A549 treated with RU486 at 1 μM for 4 hours (cell line): ENCODE measurements at places on chromosomes 3 and 15. TPM values are rescaled to one million over a fixed set of nuclear protein-coding genes. Genes with fewer than 3 reads are reported as not detected.

C3orf22 gene
- total RNA-seq = not detected in 5 replicates

GOLGA6L4 gene
- 0.25 to 1.1 TPM (median 0.81 TPM) in 5 replicates for total RNA-seq

COL6A5 gene
- total RNA-seq = not detected in 5 replicates

FAM107A gene
- not detected in 5 replicates for total RNA-seq

IL5RA gene
- not detected in 5 replicates for total RNA-seq

GASK1A gene
- not detected in 5 replicates for total RNA-seq

EMC7 gene
- total RNA-seq = 128 to 154 TPM (median 142 TPM) in 5 replicates

TMOD2 gene
- 1.1 to 2.1 TPM (median 1.5 TPM) in 5 replicates for total RNA-seq

TMEM207 gene
- not detected in 5 replicates for total RNA-seq

GOLGA8N gene
- total RNA-seq = 0.31 to 1.4 TPM (median 1.2 TPM) in 5 replicates

MYZAP gene
- total RNA-seq = 0.66 to 1.7 TPM (median 1.5 TPM) in 5 replicates

ALDH1A3 gene
- total RNA-seq = 15.6 to 26.0 TPM (median 18.8 TPM) in 5 replicates

LRTM1 gene
- not detected in 5 replicates for total RNA-seq

PRTG gene
- total RNA-seq = 9.6 to 12.6 TPM (median 11.1 TPM) in 5 replicates

C3orf20 gene
- 0.03 to 0.06 TPM (median 0.05 TPM) in 3 of 5 replicates, not detected in the others for total RNA-seq

GNAT1 gene
- not detected in 5 replicates for total RNA-seq

ATP13A5 gene
- not detected in 5 replicates for total RNA-seq

TUBGCP4 gene
- 4.4 to 6.8 TPM (median 6.2 TPM) in 5 replicates for total RNA-seq

FAM81A gene
- total RNA-seq = 12.7 to 15.3 TPM (median 13.4 TPM) in 5 replicates

TM4SF4 gene
- 26.5 to 43.5 TPM (median 39.8 TPM) in 5 replicates for total RNA-seq

FBXO40 gene
- not detected in 5 replicates for total RNA-seq

LHFPL4 gene
- 0.05 to 0.27 TPM (median 0.16 TPM) in 4 of 5 replicates, not detected in the other for total RNA-seq

HIGD2B gene
- total RNA-seq = not detected in 5 replicates

OSBPL10 gene
- total RNA-seq = 14.6 to 19.0 TPM (median 15.8 TPM) in 5 replicates

CKMT1A gene
- 1.6 to 4.0 TPM (median 2.8 TPM) in 5 replicates for total RNA-seq
